CD4-positive, alpha-beta T cell treated with Interleukin-21 for 1 hour (primary cell): ENCODE measurements at places on chromosomes 1 and 21.

DNA sequence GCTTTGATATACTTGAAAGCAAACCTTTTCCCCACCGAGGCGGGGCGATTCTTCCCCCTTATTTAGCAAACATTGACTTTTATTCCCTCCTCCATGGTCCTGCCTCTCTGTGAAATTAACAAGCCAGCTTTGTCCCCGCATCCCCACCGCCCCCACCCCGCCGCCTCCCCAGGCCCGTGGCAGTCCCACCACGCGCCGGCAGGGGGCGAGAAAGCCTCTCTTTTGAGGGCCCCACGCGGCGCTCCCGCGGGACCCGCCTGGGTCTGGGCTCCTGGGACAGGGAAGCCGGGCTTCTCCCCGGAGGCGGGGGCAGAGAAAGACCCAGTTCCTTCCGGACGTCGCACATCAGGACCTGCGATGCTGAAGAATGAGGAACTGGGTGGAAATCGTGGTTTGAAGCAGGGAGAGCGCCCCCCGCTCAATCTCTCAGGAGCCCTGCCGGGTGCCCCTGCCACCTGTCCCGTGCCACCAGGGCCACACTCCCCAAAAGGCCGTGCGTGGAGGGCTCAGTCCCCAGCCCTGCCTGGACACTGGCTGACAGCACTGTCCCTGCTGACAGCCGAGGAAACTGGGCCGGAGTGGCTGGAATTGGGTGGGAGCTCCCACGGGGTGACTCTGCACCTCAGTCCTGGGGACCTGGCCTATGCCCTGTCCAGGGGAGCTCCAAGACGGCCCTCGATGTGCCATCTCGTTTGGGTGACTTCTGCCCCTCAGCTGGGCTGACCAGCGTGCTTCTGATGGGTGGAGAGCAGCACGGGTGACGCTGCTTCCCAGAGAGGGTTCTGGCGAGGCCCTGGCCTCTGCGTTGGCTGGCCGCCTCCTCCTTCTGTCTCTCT lies 8.6 kb upstream of the ACTRT2 start:
- peak; percentile 27 for DNase-seq

GRCh38 chr1:92747735-92748134 lies 37.2 kb downstream of the EVI5 start:
- no peak for DNase-seq

DNA sequence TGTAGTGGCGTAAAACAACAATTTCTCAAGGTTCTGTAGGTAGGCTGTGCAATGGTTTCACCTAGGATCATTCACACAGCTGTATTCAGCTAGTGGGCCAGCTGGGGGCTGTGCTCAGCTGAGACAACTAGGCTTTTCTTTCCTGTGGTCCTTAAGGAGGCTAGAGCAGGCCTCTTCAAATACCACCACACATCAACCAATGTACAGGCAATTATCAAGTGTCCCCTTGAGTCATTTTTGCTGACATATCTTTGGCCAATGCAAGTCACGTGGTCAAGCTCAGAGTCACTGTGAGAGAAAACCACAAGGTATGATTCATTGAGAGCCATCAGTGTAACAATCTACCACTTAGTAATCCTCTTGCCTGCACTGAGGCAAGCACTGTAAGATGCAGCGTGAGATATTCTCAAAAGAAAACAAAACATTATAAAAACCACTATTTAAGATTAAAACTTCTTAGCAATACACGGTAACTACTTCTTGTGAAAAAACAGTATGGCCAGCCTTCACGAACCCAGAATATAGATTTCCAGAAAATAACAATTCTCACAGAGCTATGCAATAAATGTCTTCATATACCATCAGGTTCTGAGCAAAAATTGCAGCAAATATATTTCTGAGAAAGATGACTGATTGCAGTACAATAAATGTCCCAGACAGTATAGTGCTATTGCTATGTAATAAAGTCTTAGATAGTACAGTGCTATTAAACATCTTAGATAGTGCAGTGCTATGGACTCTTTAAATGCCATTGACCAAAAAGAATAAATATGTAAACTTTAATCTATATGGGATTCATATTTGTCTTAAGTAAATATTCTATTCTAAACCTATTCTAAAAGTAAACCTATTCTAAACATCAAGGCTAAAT lies 55.3 kb downstream of the NME7 start:
- DNase-seq, result peak; percentile 46

GRCh38 chr1:41455479-41456332 lies 28.8 kb downstream of the EDN2 start:
- DNase-seq, result no peak

DNA sequence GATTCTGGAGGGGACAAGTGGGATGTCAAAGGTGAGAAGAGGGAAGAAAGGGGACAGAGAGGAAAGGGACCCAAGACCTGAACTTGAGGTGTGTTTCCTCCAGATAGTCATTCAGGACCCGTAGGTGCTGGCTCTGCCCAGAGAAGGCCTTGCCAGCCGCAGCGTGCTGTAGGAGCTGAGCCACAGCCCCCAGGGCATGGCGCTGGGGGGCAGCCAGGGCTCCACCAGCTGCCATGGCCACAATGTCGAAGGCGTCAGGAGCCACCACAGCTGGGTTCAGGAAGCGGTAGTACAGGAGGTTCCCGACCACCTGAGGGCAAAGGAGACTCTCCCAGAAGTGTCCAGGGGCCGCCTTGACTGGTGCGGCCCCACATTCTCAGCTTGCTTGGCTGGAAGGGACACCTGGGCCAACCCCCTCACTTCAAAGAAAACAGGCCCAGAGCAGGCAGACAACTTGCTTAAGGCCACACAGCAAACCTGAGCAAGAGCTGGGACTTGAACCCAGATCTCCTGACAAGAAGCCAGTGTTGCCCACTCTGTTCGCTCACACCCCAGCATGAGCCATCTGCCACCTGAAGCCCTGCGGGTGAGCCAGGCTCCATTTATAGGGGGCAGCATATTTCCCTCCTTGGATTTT lies 34.0 kb upstream of the MEF2D start:
- DNase-seq, result no peak

GRCh38 chr1:237740846-237741245 lies 149.9 kb downstream of the ZP4 start:
- DNase-seq, result no peak
